ENCODE measurements at places on chromosomes 5 and 9.

- DNase-seq = no peak
Measured at GRCh38 chr5:142819825-142820224, 49.6 kb downstream of the ARHGAP26 start.

- DNase-seq = peak; percentile 14
Measured at GRCh38 chr5:1868886-1869475, 13.7 kb downstream of the IRX4 start.

GRCh38 chr5:137264573-137264972 is 234.6 kb downstream of the SPOCK1 start:
- DNase-seq = no peak

GRCh38 chr5:78573318-78573717 is 75.3 kb downstream of the LHFPL2 start:
- no peak for DNase-seq

DNA sequence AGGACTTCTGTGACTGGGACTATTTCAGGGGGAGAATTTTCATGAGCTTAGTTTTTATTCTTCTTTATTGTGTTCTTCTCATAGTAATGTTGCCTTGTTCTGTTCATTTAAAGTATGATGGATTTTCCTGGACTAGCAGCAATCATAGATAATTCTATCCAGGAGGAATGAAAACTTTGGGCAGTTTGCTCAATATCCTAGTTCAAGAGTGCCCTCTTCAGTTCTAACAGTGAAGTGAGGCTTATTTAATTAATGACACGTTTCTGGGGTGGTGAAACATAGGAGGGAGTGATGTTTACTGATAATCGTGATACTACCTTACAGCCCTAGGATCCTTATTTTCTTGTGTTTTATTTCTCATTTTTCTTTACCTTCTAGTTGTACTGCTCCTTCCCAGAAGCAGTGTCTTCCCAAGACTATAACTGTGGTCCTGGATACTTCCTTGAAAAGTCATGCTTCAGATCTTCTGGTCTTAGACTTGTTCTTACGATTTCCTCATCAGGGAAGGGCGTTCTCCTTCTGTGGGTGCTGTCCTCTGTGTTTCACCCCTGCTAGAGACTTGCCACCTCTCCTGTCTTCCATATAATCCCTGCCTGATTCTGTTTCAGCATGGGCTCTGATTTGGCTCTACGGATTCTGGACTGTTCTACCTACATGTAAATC is 57.4 kb downstream of the CFAP95 start:
- peak; percentile 61 for DNase-seq

GRCh38 chr5:172497591-172498255 is 43.4 kb upstream of the SH3PXD2B start:
- no peak for DNase-seq

DNA sequence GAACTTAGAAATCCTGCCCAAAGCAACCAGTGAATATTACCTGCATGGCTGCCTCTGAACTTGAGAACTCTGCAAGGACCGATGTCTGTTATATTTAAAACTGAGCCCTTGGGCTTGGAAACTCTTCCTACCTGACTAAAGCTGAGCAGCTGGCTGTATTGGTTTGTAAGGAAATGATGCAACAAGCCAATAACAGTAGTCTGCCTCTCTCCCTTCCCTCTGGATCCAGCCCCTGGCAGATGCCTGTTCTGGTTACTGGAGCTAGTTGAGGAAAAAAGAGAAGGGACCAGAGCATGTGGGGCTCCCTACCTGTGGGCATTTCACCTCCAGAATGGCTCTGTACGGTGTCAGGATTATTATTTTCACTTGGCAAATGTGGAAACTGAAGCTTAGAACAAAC is 34.7 kb downstream of the SH3RF2 start:
- DNase-seq = no peak

DNA sequence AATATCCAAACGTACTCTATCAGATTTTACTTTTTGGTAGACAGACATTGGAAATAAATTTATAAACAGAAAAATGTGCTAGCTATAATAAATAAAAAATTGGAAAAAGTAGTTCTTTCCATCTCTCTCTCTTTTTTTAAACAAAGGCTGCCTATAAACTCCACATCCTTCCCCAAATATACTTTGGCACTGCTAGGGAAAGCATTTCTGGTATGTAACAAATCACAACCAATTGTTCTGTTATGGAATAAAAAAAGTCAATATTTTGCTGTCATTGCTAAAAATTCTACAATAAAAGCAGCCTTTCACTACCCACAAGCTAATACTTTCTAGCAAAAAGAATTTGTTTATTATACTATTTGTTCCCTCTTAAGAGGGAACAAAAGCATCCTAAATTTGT is 169.2 kb upstream of the TARS1 start:
- DNase-seq = no peak

DNA sequence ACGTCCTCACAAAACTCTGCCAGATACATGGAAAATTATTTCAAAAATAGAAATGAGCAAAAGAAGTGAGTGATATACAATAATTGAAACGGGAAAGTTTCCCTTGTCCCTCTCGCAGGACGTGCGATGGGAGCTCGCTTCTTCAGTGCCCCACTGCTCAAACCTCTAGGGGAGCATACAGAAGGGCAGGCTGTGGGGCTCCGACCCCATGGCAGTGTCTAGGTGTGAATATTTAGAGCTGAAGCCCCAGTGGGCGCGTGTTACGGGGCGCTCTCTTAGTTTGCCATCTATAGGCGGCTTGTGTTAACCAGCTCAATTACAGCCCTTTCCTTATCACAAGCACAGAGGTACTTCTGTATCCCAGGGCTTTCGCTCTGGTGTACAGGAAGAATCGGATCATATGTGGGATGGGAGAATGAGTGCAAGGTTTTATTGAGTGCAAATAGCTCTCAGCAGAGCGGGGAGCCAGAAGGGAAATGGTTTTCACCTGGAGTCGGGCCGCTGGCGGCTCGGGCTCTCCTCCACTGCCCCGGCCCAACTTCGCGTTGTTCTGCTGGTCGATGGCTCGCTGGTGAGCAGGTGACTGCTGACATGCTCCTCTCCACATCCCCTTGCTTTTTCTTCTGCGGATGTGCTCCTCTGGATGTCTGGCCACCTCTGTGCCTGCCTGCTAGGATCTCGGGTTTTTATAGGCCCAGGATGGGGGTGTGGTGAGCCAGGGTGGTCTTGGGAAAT is 334.0 kb upstream of the PTPRD start:
- no peak for DNase-seq

- DNase-seq = peak; percentile 66
Measured at GRCh38 chr9:95506428-95506677, 10.4 kb downstream of the PTCH1 start.

- DNase-seq = no peak
Measured at GRCh38 chr9:4980086-4980727, 4.9 kb upstream of the JAK2 start.

GRCh38 chr5:57436586-57436985 is 46.0 kb downstream of the ACTBL2 start:
- DNase-seq = no peak

DNA sequence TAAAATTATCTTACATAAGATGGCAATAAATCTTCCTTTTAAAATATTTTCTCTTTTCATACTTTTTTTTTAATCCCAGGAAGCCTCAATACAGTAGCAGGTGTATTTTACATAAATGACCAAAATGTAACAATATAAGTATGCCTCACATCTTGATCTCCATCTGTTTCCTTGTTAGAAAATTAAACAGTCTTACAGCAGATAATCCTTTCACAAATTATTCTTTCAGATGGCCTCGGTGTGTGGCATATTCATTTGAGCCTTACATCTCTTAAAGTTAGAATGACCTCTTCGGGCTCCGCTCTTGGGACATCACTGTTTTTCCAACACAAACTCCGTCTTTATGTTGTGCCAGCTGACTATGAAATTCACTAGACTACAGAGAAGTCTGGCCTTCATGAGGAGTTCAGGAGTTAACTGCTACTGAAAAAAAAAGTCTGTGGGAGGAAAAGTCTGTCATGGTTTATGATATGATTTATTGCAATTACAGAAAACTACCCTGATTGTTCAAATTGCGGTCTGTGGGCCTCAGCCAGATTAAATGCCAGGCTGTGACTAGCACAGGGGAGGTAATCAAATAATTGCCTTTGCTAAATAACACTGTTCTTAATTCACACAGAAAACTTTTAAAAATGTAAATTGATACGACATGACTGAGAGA is 292.9 kb upstream of the PUM3 start:
- DNase-seq = no peak

DNA sequence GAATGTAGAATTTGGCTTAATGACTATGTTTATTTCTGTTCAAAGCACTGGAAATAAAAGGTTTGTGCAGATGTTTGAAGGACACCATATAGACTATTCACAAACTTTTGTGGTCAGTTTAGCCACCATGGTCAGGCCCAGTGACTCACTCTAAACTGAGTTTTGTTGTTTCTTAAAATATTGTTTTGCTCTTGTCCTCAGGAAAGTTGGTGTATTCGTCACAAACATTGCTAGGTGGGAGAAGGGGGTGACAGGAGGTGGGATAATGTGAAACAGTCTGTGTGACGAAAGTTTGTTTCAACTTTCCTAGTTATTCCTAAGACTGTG is 35.0 kb upstream of the LIFR start:
- DNase-seq = no peak

GRCh38 chr5:123598028-123598689 is 86.2 kb downstream of the CSNK1G3 start:
- DNase-seq = no peak

DNA sequence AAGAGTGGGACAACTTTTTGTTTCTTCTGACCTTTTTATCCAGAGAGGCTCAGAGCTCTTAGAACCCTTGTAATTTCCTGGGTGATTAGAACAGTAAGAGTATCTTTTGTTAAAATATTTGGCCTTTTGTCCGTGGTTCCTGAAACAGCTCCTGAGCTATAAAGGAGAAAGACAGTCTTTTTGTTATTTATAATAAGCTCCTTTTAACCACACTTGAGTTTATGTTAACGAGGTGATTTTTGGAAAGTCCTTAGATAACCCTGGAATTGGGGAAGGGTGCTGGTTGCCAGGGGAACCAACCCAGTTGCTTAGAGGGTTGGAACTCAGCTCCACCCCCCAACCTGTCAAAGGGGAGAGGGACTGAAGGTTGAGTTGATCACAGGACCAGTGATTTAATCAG is 4.8 kb downstream of the ZNF483 start:
- no peak for DNase-seq

GRCh38 chr5:168978015-168978414 is 322.9 kb downstream of the SLIT3 start:
- DNase-seq = no peak

DNA sequence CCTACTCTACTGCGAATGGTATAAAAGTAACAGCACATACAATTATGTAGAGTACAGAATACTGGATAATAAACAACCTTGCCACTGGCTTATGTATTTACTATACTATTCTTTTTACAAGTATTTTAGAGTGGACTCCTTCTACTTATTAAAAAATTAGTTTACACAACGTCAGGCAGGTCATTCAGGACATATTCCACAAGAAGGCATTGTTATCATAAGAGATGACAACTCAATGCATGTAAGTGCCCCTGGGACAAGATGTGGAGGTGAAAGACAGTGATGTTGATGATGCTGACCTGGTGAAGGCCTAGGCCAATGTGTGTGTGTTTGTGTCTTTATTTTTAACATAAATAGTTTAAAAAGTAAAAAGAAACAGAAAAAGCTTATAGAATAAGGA is 421.7 kb downstream of the CDH12 start:
- peak; percentile 7 for DNase-seq

DNA sequence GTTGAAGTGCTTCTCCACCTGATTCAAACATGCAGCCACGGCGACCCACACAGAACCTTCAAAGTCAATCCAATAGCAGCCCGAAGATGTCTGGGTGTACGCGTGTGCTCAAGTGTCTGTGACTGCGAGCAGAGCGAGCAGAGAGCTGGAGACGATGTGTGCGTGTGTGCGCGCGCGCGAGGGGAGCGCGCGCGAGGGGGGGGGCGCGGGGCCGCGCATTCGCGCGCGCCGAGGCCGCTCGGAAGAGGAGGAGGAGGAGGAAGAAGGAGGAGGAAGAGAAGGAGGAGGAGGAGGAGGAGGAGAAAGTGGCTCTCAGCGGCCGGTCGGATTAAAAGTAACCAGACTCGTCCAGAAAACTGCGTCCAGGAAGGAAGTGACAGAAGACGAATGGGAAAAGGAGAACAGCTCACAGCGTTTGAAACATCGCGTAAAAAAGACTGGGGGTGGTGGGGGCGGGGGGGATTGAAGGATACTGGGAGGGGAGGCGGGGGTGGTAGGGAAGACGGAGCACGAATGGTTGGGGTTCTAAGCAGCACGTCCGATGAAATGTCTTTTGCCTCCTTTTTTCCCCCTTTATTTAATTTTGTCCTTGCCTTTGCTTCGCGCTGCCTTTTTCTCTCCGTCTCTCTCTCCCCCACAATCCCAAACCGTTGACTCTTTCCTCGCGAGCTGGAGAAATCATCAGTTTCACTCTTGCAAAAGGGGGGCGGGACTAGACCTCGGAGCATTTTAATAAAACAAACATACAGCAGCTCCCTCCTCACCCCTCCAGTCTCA is at the start of gene MEF2C:
Gene MEF2C, minus strand, starts transcription at position 126 of the 777 bp plus-strand sequence. CDS start 59,396 bp downstream, outside the sequence.
- peak; percentile 91 for DNase-seq

GRCh38 chr5:143161885-143162540 is 241.5 kb downstream of the NR3C1 start:
- no peak for DNase-seq

DNA sequence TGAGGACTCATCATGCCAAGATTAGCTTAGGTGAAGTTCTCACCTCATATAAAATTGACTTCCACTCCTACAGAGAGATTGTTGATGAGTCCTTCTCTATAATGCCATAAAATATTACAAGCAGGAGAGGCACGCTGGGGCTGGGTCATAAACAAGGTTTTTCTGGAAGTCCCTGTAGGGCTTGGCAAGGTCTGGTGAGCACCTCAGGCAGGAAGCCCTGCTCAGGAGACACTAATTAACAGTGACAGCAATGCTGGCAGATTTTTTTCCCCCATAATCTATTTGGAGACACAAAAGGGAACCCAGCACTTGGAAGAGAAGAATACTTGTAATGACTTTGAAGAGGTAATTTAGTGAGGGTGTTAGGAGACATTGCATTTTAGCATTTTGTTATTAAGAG is 118.7 kb downstream of the DIRAS2 start:
- no peak for DNase-seq
